Breast epithelium (tissue), 4 donors: ENCODE measurements at places on chromosomes 2 and 18. TPM values are rescaled to one million over a fixed set of nuclear protein-coding genes. Genes with fewer than 3 reads are reported as not detected.

DNA sequence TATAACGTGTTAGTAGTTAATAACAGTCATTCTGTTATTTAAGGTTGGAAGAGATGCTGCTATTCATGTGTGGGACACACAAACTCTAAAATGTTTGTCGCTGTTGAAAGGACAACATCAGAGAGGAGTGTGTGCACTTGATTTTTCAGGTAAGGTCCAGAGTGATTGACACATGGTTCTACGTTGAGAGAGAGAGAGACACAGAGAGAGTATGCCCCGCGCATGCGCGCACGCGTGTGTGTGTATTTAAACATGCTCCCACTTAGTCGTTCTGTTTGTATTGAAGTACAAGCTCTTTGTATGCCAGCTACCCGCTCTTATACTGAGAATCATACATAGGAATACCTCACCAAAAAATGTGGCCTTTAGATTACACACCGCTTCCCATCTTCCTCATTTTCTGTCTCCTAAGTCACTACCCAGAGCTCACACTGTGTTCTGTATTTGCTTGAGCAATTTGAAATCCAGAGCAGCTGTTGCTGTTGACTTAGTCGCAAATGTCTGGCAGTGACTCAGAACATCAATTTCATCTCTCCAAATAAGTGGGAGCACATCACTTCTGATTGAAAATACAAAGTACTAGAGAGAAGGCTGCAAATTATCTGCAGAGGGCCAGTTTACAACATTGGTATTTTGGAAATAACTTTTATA is 148.1 kb downstream of the EML6 start:
- DNase-seq: no peak

GRCh38 chr2:157631861-157632260 is 3.2 kb upstream of the ACVR1C start:
- DNase-seq: no peak

The TUBB8B gene
- 0.66 TPM for total RNA-seq

- no peak for DNase-seq
Observed at GRCh38 chr2:238846628-238847418, 1.1 kb upstream of the TWIST2 start.

DNA sequence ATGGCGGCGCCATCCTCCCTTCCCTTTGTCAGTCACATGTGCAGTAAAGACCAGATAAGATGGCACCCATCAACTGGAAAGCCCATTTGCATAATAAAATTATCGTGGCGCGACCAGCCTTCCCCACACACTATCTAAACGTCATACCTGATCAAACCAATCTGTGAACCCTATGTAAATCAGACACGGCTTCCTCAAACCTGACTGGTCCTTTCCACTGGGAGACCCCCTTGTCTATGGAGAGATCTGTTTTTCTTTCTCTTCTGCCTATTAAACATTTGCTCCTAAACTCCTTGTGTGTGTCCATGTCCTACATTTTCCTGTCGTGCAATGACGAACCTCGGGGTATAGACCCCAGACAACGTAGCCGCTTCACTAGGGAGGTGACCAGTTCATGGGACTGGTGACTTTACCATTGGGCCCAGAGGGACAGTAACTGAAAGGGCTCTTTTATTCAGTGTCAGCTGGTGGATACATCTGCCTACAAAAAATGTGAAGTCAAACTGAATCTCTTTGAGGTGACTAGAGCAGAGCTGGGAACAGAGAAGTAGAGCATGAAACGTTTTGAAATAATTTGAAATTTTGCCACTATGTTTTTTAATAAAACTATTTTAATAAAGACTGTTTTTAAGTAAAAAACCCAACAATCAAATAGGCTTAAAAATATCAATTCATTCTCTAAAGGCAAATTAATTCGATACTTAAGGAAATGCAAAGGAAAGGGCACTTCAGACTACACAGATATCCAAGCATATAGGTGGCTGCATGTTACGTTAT is 87.5 kb downstream of the SOCS6 start:
- DNase-seq: no peak

- DNase-seq: no peak
Observed at GRCh38 chr2:180523621-180524340, 456.6 kb upstream of the UBE2E3 start.

DNA sequence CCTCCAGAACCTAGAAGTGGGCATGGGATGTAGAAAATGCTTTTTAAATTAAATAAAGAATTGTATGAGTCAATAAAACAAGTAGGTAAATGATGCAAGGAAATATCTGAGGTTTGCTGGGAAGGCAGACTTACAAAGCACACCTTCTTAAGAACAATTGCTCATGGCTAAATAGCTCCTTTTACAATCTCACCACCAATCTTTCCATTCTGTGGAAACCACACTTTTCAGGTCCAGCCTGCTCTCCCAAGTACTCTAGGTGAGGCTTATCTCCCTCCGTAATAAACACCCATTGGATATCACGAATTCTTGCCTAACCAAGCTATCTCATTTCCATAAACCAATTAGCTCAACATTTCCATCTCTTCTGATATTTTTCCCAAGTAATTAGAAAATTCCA is 91.5 kb upstream of the SLC8A1 start:
- DNase-seq: no peak

- no peak for DNase-seq
Observed at GRCh38 chr2:158731386-158731785, 63.7 kb upstream of the DAPL1 start.

DNA sequence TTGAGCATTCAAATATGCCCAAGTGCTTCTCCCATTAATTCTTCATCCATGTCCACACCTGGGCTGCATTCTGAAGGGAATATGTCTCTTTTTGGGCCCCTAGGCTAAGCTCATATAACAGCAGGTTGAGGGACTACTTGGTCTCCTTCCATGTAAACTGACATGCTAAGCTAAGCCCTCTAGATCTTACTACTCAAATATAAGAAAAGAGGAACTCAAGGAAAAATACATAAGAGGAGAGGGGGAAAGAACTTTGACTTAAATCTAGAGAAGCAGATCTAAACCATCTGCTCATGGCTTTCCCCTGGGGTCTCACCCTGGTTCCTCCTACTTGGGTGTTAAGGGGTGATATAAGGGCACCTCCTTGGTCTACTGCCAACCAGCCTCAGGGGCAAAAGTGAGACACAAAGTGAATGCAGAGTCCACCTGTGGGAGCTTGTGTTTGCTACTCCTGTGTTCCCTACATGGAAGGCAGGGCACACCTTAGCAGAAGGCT is 19.8 kb upstream of the NFU1 start:
- DNase-seq: no peak

The WNT6 gene
- total RNA-seq: 3.3 TPM

The DAW1 gene
- total RNA-seq: not detected

GRCh38 chr2:131542438-131543384 is 15.0 kb downstream of the CCDC74A start:
- DNase-seq: no peak

The CROCC2 gene
- total RNA-seq: not detected

The SPATA3 gene
- total RNA-seq: not detected

DNA sequence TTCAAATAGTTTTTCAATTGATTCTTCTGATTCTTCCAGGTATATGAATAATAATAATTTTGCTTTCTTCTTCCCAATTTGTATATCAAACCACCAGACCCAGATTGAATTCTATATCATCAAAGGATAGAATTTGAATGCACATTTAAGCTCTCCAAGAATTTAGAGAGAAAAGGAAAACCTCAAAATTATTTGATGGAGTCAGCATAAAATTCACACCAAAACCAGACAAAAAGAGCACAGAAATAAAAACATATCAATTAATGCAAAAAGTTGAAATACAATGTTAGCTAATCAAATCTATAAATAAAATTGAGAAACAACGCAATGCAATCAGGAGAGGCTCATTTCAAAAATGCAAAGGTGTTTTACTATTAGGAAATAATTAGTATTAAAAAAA is 248.0 kb upstream of the HS6ST1 start:
- DNase-seq: no peak

The NTSR2 gene
- total RNA-seq: not detected

The IL36G gene
- total RNA-seq: not detected
